Memory B cell (primary cell): ENCODE measurements at places on chromosomes 12 and 14.

DNA sequence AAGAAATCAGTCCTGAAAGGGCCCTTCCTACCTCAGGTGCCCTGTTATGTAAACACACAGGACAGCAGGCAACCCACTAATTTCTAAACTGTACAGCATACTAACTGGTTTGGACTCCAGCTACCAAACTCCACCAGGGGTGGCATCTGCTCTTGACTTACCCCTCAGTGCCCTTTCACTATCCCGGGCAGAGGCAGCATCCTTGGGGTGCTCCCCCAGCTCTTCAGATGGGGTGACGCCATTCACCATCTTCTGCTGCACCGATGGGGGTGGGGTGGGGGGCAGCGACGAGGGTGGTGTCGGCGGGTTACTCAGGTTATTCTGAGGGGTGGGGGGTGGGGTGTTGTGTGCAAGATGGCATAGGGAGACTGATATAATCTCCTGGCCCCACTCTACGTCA, 11.5 kb upstream of the PRKAG1 start:
- DNase-seq = no peak
- H3K27me3 ChIP-seq = no peaks in the 10 kb centered on the region
- peaks cover 2% of the 10 kb centered on the region for H3K4me1 ChIP-seq
- H3K27ac ChIP-seq = peak overlapping the region; percentile 20

DNA sequence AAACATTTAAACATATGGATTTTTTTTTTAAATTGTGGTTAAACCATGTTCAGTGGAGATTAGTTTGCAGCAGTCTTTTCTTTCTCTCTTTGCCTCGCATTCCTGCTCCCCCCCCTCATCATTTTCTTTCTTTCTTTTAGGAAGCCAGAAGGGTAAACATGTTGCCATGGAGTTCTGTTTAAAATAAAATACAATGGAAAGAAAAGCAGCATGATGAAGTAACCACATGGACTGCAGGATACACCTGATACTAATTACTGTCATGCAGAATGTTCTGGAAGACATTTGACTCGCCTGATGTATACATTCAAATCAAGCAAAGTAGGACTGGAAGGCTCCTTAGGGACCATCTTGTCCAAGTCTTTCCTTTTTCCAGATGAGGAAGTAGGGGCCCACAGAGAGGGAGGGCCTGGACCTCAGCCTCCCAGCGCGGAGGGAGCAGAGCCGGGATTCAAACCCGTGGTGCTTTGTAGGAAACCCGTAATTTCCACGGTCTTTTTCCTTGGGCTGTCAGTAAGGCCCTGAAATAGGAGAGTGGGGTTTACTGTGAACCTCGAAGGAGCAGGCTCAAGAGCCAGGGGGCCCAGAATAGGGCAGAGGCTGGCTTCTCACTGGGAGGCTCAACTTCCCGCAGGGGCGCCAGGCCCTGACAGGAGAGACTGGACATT, 2.4 kb upstream of the MEG3 start:
- H3K4me1 ChIP-seq = no peaks in the 10 kb centered on the region
- no peak for DNase-seq
- no peak overlapping the region for H3K27ac ChIP-seq
- no peak overlapping the region for H3K4me3 ChIP-seq
- peaks cover under 1% of the 10 kb centered on the region for H3K36me3 ChIP-seq

GRCh38 chr12:80632835-80633234, 74.6 kb upstream of the MYF6 start:
- DNase-seq = no peak
- no peak overlapping the region for H3K27ac ChIP-seq
- no peak overlapping the region for H3K4me3 ChIP-seq
- no peaks in the 10 kb centered on the region for H3K4me1 ChIP-seq

DNA sequence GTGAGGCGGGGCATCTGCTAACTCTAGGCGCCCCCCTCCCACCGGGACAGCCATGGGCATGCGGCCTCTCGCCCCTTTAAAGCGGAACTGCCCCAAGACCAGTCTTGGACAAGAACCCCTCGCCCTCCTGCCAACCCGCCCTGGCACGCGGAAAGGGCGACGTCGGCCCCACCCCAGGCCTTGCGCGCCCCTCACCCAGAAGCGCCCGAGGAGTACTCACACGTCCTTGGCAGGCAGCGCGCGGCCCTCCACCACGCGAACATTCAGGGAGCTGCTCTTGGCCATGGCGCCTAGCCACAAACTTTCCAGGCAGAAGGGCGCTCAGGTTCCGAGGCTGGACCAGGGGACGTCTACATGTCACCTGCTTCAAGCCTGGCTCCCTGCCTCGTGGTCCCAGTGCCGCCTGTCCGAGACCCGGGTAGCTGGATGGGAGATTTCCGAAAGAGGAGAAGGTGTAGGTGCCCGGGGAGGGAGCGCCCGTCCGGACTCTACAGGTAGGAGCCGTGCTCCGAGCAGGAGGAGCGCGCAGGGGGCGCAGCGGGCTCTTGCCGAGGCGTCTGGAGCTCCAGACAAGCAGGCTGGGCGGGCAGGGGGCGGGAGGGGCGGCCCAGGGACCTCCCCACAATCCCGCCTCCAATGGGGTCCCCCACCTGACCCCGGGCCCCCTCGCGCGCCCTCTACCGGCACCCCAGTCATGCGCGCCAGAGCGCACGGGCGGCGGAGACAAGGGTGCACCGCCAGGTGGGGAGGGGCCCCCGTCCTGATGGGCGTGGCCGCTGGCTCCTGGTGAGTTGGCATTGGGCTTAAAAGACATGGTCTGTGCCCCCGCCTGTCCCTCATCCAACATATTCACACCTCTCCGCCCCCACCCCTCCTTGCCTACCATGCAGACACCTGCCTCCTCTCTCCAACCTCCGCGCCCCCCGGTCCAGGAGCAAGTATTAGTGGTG, at the start of gene RASAL1:
Gene RASAL1 (minus strand): TSS at position 584 of the 950 bp plus-strand sequence. CDS start 299 bp downstream, at position 285.
- H3K27me3 ChIP-seq = peaks cover 7% of the 10 kb centered on the region
- DNase-seq = peak; percentile 76
- peaks cover 13% of the 10 kb centered on the region for H3K4me1 ChIP-seq
- peak within 1 kb of the TSS; percentile 70 for H3K4me3 ChIP-seq

GRCh38 chr12:69474456-69474855, 4.3 kb downstream of the FRS2 start:
- peak overlapping the region; percentile 4 for H3K27ac ChIP-seq
- no peaks in the 10 kb centered on the region for H3K27me3 ChIP-seq
- H3K4me1 ChIP-seq = peaks cover 39% of the 10 kb centered on the region
- no peak overlapping the region for H3K4me3 ChIP-seq
- peaks cover 12% of the 10 kb centered on the region for H3K36me3 ChIP-seq

- H3K27me3 ChIP-seq = no peaks in the 10 kb centered on the region
- H3K27ac ChIP-seq = no peak overlapping the region
- no peaks in the 10 kb centered on the region for H3K36me3 ChIP-seq
- no peaks in the 10 kb centered on the region for H3K4me1 ChIP-seq
- DNase-seq = no peak
Observed at GRCh38 chr14:98961191-98961590, 310.8 kb downstream of the BCL11B start.

- no peak overlapping the region for H3K27ac ChIP-seq
- H3K4me1 ChIP-seq = no peaks in the 10 kb centered on the region
- H3K27me3 ChIP-seq = peaks cover 15% of the 10 kb centered on the region
- H3K36me3 ChIP-seq = no peaks in the 10 kb centered on the region
- DNase-seq = no peak
Observed at GRCh38 chr12:15004421-15004820, 31.6 kb downstream of the PDE6H start.

GRCh38 chr12:41011939-41012338, 176.2 kb upstream of the PDZRN4 start:
- H3K27me3 ChIP-seq = peaks cover 1% of the 10 kb centered on the region
- no peak overlapping the region for H3K27ac ChIP-seq
- H3K4me1 ChIP-seq = no peaks in the 10 kb centered on the region
- H3K36me3 ChIP-seq = no peaks in the 10 kb centered on the region
- no peak overlapping the region for H3K4me3 ChIP-seq
- DNase-seq = no peak

- H3K27me3 ChIP-seq = no peaks in the 10 kb centered on the region
- H3K4me3 ChIP-seq = no peak overlapping the region
- peaks cover 4% of the 10 kb centered on the region for H3K4me1 ChIP-seq
- no peaks in the 10 kb centered on the region for H3K36me3 ChIP-seq
Observed at GRCh38 chr12:79413796-79414195, 277.0 kb downstream of the PAWR start.

DNA sequence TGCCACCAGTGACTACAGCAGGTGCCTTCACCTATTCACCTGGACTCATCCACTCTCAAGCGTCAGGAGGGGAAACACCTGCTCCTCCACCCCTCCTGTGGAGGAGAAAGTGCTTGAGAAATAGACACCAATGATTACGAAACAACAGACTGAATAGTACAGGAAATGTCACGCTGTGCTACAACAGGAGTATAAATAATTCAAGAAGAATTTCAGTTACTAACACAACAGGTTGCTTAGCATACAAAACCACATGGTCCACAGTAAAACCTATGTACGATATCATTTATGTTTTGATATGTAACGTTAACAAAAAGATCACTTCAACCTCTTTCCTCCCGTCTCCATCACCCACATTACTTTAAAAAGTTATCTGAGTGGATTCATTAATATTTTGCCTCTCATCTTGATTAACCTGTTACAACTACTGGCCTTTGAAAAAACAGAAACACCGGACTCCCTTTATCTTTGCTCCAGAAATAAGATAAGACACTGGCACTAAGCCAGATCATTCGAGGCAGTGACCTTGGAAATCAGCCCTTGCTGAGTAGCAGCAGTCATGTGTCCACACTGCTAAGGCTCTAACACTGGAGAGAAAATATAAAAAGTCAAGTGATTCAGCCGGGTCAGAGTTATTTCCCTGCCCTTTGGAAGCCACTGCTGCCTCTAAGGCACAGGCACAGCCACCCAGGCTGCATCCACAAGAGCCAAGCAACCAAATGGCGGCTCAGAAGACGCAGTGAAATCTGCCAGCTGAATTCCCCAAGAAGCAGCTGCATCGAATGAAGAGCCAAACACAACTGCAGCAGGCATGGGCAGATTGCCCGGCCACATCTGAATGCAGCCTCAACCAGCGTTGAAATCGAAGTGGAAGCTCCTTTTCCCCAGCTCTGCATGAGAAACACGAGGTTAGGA, 40.9 kb downstream of the NT5DC3 start:
- H3K36me3 ChIP-seq = peaks cover 29% of the 10 kb centered on the region
- no peaks in the 10 kb centered on the region for H3K4me1 ChIP-seq
- H3K27me3 ChIP-seq = no peaks in the 10 kb centered on the region
- no peak overlapping the region for H3K4me3 ChIP-seq
- no peak for DNase-seq

DNA sequence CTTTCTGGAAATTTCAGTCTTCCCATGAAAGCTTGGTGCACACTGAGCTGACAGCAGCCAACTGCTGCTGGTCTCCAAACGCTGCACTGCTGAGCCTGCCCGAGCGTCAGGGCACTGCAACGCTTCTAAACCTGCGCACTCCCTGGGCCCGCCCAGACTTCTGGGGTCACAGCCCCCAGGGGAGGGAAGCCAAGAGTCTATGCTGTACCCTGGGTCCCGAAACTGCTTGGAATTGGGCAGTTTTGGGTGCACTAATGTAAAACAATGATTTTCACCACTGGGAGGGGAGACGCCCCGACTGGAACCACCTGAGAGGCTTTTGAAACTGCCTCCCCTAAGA, 32.0 kb downstream of the CCDC92 start:
- no peak overlapping the region for H3K4me3 ChIP-seq
- H3K27me3 ChIP-seq = no peaks in the 10 kb centered on the region
- peaks cover 14% of the 10 kb centered on the region for H3K4me1 ChIP-seq
- H3K27ac ChIP-seq = no peak overlapping the region
- DNase-seq = no peak

- peaks cover 24% of the 10 kb centered on the region for H3K27me3 ChIP-seq
- H3K4me1 ChIP-seq = peaks cover 13% of the 10 kb centered on the region
- no peak within 1 kb of the TSS for H3K4me3 ChIP-seq
- H3K27ac ChIP-seq = no peak within 1 kb of the TSS
- no peaks in the 10 kb centered on the region for H3K36me3 ChIP-seq
- DNase-seq = peak; percentile 16
Observed at GRCh38 chr14:71932229-71932981, at the start of gene RGS6. Gene RGS6 (plus strand): TSS chr14:71932429.

GRCh38 chr12:51429700-51430099, 5.1 kb downstream of the SLC4A8 start:
- DNase-seq = no peak
- no peaks in the 10 kb centered on the region for H3K36me3 ChIP-seq
- H3K4me1 ChIP-seq = peaks cover 11% of the 10 kb centered on the region
- no peaks in the 10 kb centered on the region for H3K27me3 ChIP-seq
- H3K4me3 ChIP-seq = no peak overlapping the region

GRCh38 chr14:83257466-83258439, 1724.1 kb upstream of the SEL1L start:
- H3K36me3 ChIP-seq = no peaks in the 10 kb centered on the region
- H3K27me3 ChIP-seq = no peaks in the 10 kb centered on the region
- no peaks in the 10 kb centered on the region for H3K4me1 ChIP-seq
- no peak overlapping the region for H3K27ac ChIP-seq
- DNase-seq = no peak
- no peak overlapping the region for H3K4me3 ChIP-seq

DNA sequence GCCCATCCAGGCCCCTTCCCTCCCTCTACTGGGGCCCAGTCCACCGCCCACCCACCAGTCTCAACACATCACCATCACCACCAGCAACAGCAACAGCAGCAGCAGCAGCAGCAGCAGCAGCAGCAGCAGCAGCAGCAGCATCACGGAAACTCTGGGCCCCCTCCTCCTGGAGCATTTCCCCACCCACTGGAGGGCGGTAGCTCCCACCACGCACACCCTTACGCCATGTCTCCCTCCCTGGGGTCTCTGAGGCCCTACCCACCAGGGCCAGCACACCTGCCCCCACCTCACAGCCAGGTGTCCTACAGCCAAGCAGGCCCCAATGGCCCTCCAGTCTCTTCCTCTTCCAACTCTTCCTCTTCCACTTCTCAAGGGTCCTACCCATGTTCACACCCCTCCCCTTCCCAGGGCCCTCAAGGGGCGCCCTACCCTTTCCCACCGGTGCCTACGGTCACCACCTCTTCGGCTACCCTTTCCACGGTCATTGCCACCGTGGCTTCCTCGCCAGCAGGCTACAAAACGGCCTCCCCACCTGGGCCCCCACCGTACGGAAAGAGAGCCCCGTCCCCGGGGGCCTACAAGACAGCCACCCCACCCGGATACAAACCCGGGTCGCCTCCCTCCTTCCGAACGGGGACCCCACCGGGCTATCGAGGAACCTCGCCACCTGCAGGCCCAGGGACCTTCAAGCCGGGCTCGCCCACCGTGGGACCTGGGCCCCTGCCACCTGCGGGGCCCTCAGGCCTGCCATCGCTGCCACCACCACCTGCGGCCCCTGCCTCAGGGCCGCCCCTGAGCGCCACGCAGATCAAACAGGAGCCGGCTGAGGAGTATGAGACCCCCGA, 6.8 kb upstream of the RNU7-1 start:
- H3K27me3 ChIP-seq = no peaks in the 10 kb centered on the region
- DNase-seq = no peak
- peaks cover 16% of the 10 kb centered on the region for H3K36me3 ChIP-seq

DNA sequence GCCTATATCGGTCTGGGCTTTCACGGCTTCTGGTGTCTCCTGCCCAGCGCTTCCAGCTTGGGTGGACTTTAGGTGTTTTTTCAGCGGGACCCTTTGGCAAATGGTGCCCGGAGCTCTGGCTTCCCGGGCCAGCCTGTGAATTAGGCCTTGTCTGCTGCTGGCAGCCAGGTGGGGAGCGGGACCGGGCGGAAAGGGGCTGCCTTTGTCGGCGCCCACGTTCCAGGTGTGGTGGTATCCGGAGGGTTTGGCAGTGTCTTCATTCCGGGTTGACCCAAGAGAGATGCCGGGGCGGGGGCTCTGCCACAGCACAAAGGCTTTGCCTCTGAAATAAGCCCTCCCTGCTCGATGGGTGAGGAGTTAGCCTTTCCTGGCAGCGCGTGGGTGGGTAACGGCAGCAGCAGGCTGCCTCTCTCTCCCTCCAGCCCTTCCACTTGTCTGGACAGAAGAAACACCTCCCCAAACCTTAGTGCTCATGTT, 9.5 kb downstream of the RFLNA start:
- H3K4me3 ChIP-seq = no peak overlapping the region
- H3K36me3 ChIP-seq = no peaks in the 10 kb centered on the region
- H3K27me3 ChIP-seq = peaks cover 9% of the 10 kb centered on the region
- no peak for DNase-seq
- peaks cover 3% of the 10 kb centered on the region for H3K4me1 ChIP-seq
